Left lung (tissue), 14 donors: ENCODE measurements at places on chromosomes 4 and X. TPM values are rescaled to one million over a fixed set of nuclear protein-coding genes. Genes with fewer than 3 reads are reported as not detected.

- no peak for DNase-seq
Observed at GRCh38 chr4:163598028-163598427, 103.5 kb downstream of the TMA16 start.

GRCh38 chrX:119672426-119672825, 20.5 kb downstream of the SEPTIN6 start:
- no peak for DNase-seq

DNA sequence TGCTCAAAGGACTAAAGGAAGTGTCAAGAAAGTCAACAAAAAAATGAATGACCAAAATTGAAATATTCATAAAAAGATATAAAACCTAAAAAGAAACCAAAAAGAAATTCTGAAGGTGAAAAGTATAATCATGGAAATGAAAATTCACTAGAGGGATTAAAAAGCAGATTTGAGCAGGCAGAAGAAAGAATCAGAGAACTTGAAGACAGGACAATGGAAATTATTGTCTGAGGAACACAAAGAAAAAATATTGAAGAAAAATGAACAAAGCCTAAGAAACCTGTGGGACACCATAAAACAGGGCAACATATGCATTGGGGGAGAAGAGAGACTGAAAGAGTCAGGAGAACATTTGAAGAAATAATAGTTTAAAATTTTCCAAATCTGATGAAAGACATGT, 9.9 kb upstream of the SPON2 start:
- no peak for DNase-seq

DNA sequence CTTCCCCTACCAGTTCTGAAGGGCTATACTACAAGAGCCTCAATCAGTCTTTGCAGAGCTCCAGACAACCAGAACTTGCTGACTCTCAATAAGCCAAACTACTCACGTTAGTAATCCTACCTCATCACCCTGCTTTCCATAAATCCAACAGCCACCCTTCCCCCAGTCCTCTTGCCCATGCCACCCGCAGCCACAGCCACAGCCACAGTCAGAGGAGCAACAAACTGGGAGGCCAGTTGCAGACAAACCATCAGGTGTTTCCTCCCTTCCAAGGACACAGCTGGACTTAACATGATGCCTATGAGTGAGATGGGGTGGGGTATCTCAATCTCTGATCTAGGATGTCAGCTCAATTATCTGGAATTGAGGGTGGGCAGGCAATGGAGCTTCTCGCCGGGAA, 1.0 kb downstream of the GABRA3 start:
- no peak for DNase-seq

DNA sequence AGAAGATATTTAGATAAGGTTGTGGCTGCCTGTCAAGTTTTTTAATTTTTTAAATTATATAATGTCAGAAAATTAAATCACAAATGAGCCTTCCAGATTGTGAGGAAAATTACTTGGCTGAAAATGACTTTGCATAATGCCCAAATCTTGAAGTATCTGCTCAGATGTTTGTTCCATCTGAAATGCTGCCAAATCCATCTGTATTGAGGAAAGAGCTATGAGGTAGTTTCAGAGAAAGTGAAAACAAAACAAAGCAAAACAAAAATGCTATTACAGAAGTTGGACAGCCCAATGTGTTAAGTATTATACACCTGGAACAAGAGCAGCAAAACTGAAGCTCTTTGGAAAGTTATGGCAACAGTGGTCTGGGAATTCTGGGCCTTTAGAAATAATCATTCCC, 23.3 kb upstream of the GUCY1B1 start:
- DNase-seq = no peak

GRCh38 chrX:94908171-94908570, 1234.2 kb downstream of the FAM133A start:
- no peak for DNase-seq

DNA sequence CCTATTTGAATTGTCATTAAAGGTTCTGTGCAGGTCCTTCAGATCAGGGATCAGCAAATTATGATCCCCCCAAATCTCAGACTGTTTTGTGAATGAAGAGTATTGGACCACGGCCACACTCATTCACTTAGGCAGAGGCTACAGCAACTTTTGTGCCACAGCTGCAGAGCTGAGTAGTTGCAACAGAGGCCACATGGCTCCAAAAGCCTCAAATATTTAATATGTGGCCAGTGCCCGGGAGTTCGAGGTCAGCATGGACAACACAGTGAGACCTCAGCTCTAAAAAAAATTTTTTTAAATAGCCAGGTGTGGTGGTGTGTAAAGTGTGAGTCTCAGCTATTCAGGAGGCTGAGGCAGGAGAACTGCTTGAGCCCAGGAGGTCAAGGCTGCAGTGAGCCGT, 100.7 kb downstream of the NSUN7 start:
- DNase-seq = no peak

GRCh38 chrX:106875151-106875550, 28.0 kb downstream of the RIPPLY1 start:
- no peak for DNase-seq

DNA sequence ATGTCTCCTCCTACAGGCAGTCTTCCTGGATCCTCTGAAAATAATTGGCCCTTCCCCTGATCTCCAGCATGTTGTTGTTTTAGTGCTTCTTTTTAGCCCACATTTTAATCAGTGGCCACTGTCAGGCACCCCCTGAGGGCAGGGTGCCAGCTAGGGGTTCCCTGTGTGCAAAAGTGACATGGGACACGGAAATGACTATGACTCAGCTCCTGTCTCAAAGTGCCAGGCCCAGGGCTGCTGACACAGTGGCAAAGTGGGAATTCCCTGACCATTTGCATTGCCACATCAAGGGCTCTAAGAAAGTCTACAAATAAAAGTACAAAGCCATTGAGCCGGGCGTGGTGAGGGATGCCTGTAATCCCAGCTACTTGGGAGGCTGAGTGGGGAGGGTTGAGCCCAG, 24.8 kb downstream of the HMX1 start:
- peak; percentile 11 for DNase-seq

- no peak for DNase-seq
Observed at GRCh38 chr4:125303058-125303457, 11.7 kb upstream of the FAT4 start.

DNA sequence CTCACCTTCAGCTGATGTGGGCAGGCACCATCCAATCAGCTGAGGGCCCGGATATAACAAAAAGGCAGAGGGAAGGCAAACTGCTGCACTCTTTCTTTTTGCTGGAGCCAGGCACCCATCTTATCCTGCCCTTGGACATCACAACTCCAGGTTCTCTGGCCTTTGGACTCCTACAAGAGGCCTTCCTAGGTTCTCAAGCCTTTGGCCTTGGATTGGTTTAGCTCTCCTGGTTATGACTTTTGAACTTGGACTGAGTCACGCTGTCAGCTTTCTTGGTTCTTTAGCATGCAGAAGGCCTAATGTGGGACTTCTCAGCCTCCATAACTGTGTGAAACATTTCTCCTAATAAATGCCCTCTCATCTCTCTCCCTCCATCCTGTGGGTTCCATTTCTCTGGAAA, 23.0 kb upstream of the N4BP2 start:
- no peak for DNase-seq

GRCh38 chrX:150847088-150847487, 51.4 kb downstream of the CD99L2 start:
- DNase-seq = no peak

DNA sequence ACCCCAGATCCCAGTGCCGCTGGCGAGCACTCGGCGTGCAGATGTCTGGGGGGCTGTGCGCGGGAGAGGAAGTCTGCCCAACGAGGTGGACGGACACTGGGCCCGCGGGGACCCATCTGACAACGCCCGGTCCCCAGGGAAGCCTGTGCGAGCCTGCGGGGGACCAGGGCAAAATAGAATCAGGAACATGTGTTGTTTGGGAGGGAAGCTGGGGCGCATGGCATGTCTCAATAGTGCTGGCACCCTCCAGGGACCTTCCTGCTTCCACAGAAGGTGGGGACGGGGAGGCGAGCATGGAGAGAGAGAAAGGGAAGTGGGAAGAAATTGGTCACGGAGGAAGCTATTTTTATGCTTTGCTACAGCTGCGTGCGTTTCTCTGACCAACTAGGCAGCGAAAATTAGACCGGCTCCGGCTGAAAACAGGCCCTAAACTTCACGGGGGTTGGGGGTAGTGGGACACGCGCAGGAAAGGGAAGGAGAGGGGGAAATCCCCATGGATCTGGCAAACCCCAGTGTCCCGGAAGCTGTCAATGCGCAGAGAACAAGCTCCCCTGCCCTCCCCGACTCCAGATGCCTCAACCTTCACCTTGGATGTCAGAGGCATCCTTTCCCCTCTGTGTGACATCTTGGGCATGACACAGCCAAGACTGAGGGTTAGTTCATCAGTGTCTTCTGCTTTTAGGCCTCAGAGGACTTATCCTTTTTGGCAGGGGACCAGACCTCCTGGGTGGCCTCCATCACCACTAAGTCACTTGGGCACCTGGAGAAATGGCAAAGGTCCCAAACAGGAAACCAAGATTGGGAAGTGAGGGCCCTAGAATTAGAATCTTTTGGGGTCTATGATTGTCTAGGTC, 169.8 kb upstream of the BCOR start:
- DNase-seq = no peak

Gene MUC7
- total RNA-seq = not detected

Gene NAAA
- total RNA-seq = 25.9 TPM

Gene CHIC1
- 9.0 TPM for total RNA-seq

Gene HERC3
- 31.9 TPM for total RNA-seq

Gene COL4A6
- total RNA-seq = 1.2 TPM

Gene YIPF7
- total RNA-seq = not detected

Gene ARX
- total RNA-seq = 0.26 TPM

Gene IQCM
- not detected for total RNA-seq

Gene BEND2
- not detected for total RNA-seq
